ENCODE measurements at places on chromosomes 16 and 17. TPM values are rescaled to one million over a fixed set of nuclear protein-coding genes. Genes with fewer than 3 reads are reported as not detected.

- peaks cover 55% of the 10 kb centered on the region for H3K4me1 ChIP-seq
- H3K4me3 ChIP-seq = no peak overlapping the region
- no peak for DNase-seq
- H3K27ac ChIP-seq = no peak overlapping the region
- peaks cover 69% of the 10 kb centered on the region for H3K36me3 ChIP-seq
- H3K27me3 ChIP-seq = no peaks in the 10 kb centered on the region
Observed at GRCh38 chr16:11700264-11701029, 32.2 kb downstream of the SNN start.

- no peak for DNase-seq
- no peaks in the 10 kb centered on the region for H3K27me3 ChIP-seq
- no peak overlapping the region for H3K27ac ChIP-seq
- no peaks in the 10 kb centered on the region for H3K4me1 ChIP-seq
- no peak overlapping the region for H3K4me3 ChIP-seq
Observed at GRCh38 chr16:62280506-62280905, 244.3 kb upstream of the CDH8 start.

GRCh38 chr17:3985846-3986245, 21.6 kb upstream of the ATP2A3 start:
- no peak overlapping the region for H3K27ac ChIP-seq
- peaks cover 15% of the 10 kb centered on the region for H3K4me1 ChIP-seq
- no peaks in the 10 kb centered on the region for H3K36me3 ChIP-seq
- H3K27me3 ChIP-seq = peaks cover 3% of the 10 kb centered on the region
- H3K4me3 ChIP-seq = no peak overlapping the region

DNA sequence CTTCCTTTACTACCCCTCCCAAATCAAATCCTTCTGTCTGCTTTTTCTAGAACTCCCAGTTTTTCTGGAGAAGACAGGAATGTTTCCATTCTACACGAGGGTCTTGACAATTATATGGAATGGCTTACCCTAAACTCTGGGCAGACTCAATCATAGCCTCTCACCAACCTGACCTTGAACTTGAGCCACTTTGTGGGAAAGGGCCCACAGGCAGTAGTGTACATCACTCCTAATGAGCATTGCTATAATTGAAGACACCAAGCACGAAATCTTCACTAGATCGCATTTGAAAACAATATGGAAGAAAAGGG, 1.6 kb upstream of the HOXB13 start:
- DNase-seq = no peak
- H3K4me3 ChIP-seq = no peak overlapping the region
- H3K27me3 ChIP-seq = peaks cover 95% of the 10 kb centered on the region
- H3K36me3 ChIP-seq = no peaks in the 10 kb centered on the region

- H3K27me3 ChIP-seq = no peaks in the 10 kb centered on the region
- DNase-seq = no peak
- peaks cover 3% of the 10 kb centered on the region for H3K36me3 ChIP-seq
- H3K27ac ChIP-seq = no peak overlapping the region
Observed at GRCh38 chr17:31130286-31131224, 35.8 kb downstream of the NF1 start.

DNA sequence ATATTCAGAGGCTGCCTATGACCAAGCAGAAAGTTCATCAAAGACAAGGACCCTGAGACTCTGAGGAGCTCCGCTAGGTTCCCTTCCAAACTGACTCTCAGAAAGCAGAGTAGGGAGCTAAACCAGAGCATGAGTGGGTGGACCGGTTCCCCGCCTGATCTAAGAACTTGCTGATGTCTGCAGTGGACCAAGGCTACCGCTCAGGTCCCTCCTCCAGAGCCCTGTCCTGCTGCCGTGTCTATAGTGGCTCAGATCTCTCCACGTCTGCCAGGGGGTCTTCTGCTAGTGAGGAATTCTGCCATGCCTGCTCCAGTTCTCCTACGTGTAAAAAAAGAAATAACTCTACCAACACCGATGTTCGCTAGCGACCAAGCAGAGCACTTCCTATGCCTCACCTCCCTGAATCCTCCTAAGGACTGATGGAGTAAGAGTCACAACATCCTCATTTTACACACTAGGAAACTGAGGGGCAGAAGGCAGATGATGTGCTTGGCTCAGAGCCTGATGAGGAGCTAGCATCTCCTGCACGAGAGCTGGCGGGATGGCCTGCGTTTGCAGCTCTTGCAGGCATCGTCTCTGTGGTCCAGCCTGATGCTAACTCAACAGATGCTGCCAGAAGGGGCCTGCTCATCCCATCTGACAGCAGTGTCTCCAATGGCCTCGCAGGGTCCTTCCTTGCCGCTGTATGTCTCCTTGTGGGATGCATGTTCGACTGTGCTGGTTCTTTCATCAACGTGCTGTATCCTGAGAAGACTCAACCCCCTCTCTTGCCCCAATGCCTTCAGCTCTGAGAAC, 265.5 kb downstream of the C16orf95 start:
- no peak overlapping the region for H3K4me3 ChIP-seq
- peaks cover 1% of the 10 kb centered on the region for H3K27me3 ChIP-seq
- no peak overlapping the region for H3K27ac ChIP-seq
- no peaks in the 10 kb centered on the region for H3K4me1 ChIP-seq

DNA sequence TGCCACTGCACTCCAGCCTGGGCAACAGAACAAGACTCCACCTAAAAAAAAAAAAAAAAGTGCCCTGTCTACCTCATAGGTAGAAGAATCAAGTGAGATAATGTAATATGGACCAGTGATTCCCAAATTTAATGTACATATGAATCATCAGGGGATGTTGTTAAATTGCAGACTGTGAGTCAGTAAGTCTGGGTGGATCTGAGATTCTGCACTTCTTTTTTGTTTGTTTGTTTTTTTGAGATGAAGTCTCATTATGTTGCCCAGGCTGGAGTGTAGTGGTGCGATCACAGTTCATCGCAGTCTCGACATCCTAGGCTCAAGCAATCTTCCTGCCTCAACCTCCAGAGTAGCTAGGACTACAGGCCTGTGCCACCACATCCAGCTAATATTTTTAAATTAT, 31.6 kb downstream of the HOXB1 start:
- H3K36me3 ChIP-seq = no peaks in the 10 kb centered on the region
- H3K27ac ChIP-seq = no peak overlapping the region
- H3K27me3 ChIP-seq = peaks cover 44% of the 10 kb centered on the region
- H3K4me1 ChIP-seq = peaks cover 3% of the 10 kb centered on the region

DNA sequence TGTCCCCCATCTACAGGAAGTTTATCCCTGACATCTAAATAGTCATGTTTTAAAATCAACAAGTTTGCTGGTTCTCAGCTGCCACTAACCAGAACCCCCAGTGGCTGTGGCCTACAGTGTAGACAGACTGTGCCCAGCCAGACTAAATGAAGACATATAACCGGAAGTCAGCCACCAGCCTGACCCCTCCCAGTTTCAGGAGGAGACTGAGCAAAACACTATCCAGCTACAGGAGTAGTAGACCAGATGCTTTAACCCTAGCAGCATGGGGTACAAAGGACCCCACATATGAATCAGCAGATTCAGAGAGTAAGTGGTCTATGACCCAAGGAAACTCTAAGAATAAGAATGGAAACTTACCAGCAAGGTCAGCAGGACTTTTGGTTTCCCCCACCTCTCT, 83.4 kb downstream of the HIC1 start:
- H3K4me3 ChIP-seq = no peak overlapping the region
- H3K27ac ChIP-seq = peak overlapping the region; percentile 50
- DNase-seq = peak; percentile 47
- no peaks in the 10 kb centered on the region for H3K27me3 ChIP-seq
- peaks cover 26% of the 10 kb centered on the region for H3K4me1 ChIP-seq

GRCh38 chr17:75623386-75623785, 9.8 kb upstream of the SMIM5 start:
- no peak overlapping the region for H3K4me3 ChIP-seq
- DNase-seq = no peak
- no peaks in the 10 kb centered on the region for H3K4me1 ChIP-seq
- H3K27me3 ChIP-seq = no peaks in the 10 kb centered on the region
- no peaks in the 10 kb centered on the region for H3K36me3 ChIP-seq
- H3K27ac ChIP-seq = no peak overlapping the region

DNA sequence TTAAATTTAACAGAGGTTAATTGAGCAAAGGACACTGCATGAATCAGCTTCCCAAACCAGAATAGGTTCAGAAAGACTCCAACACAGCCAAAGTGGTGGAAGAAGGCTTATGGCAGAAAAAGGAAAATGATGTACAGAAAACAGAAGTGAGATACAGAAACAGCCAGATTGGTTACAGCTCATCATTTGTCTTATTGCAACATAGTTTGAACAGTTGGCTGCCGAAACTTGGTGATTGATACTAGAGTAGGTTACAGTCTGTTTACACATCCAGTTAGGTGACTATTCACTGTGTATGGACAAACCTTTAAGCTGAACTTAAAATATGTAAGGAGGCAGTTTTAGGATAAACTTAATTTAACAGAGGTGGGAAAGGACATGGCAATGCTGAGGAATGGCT, 18.3 kb downstream of the TMEM100 start:
- no peak overlapping the region for H3K4me3 ChIP-seq
- H3K36me3 ChIP-seq = no peaks in the 10 kb centered on the region
- peaks cover 25% of the 10 kb centered on the region for H3K27me3 ChIP-seq
- H3K27ac ChIP-seq = no peak overlapping the region

DNA sequence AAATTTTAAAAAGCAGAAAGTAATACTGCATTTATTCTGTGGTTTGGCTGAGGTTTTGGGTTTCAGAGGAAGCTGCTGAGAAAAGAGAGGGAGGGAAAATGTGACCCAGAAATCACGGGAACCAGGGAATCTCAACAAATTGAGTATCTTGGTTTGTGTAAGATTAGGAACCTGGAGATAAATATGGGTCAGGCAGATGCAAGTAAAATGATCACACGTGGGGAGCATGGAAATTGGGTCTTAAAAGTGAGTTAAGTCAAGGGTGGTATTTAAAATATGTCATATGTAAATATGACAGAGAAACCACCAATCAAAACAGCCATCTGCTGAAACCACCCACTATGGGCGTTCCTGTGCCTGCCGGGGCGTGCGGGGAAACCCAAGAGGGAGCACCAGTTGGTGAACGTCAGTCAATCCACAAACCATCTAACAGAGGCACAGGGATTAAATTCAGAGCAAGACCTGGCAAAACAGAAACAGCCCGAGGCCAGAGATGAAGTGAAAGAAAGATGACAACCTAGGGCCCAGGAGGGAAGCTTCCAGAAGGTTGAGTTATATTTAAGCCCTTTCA, 33.4 kb downstream of the CDH13 start:
- peak; percentile 58 for DNase-seq
- H3K27ac ChIP-seq = peak overlapping the region; percentile 26
- H3K27me3 ChIP-seq = no peaks in the 10 kb centered on the region
- peaks cover 52% of the 10 kb centered on the region for H3K4me1 ChIP-seq
- H3K4me3 ChIP-seq = peak overlapping the region; percentile 5

- peaks cover 2% of the 10 kb centered on the region for H3K27me3 ChIP-seq
- H3K4me3 ChIP-seq = no peak overlapping the region
- H3K36me3 ChIP-seq = no peaks in the 10 kb centered on the region
- no peaks in the 10 kb centered on the region for H3K4me1 ChIP-seq
Observed at GRCh38 chr17:62693616-62694409, 66.3 kb downstream of the MRC2 start.

- no peak overlapping the region for H3K27ac ChIP-seq
- H3K27me3 ChIP-seq = no peaks in the 10 kb centered on the region
- no peak for DNase-seq
Observed at GRCh38 chr16:87973717-87974116, 22.5 kb downstream of the BANP start.

- H3K36me3 ChIP-seq = no peaks in the 10 kb centered on the region
- no peak overlapping the region for H3K27ac ChIP-seq
- H3K4me1 ChIP-seq = peaks cover 2% of the 10 kb centered on the region
- DNase-seq = no peak
- no peak overlapping the region for H3K4me3 ChIP-seq
- no peaks in the 10 kb centered on the region for H3K27me3 ChIP-seq
Observed at GRCh38 chr17:29826114-29826692, 103.8 kb downstream of the SSH2 start.

- DNase-seq = no peak
- no peaks in the 10 kb centered on the region for H3K36me3 ChIP-seq
- H3K4me3 ChIP-seq = no peak overlapping the region
- H3K27ac ChIP-seq = no peak overlapping the region
- peaks cover 19% of the 10 kb centered on the region for H3K27me3 ChIP-seq
Observed at GRCh38 chr16:18975109-18975508, 8.6 kb upstream of the TMC7 start.

DNA sequence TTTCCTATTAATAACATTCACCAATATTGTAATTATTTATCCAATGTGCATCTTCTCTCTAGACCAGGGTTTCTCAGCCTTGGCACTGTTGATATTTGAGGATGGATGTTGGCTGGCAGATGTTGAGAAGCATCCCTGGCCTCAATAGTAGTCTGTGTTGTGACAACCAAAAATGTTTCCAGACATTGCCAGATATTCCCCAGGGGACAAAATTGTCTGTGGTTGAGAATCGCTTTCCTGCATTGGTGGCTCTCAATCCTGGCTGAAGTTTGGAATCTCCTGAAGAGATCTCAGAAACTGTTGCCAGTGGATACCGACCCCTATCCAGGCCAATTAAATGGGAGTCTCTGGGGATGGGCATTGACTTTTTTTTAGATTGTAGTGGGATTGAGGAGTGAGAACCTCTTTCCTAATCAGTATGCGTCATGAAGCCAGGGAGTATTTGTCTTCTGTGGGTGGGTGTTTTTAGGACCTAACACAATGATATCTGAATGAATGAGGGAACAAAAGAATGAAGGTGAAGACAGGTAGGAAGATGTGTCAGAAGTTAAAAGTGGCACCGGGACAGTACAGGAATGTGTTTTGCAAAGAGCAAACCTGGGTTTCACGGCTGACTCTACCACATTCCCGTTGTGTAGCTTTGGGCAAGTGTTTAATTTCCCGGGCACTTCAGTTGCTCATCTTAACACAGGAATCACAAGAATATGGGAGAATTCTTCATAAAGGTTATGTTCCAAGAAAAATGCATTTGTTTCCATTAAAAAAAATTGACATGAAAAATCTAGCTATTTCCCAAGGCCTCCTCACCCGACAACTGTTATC, 24.3 kb downstream of the HSD17B2 start:
- no peaks in the 10 kb centered on the region for H3K4me1 ChIP-seq
- peaks cover 27% of the 10 kb centered on the region for H3K27me3 ChIP-seq
- H3K4me3 ChIP-seq = no peak overlapping the region
- H3K36me3 ChIP-seq = no peaks in the 10 kb centered on the region
- no peak overlapping the region for H3K27ac ChIP-seq

GRCh38 chr17:72488555-72489271, 367.9 kb downstream of the SOX9 start:
- no peak for DNase-seq
- no peak overlapping the region for H3K27ac ChIP-seq
- no peak overlapping the region for H3K4me3 ChIP-seq
- H3K27me3 ChIP-seq = peaks cover 2% of the 10 kb centered on the region

DNA sequence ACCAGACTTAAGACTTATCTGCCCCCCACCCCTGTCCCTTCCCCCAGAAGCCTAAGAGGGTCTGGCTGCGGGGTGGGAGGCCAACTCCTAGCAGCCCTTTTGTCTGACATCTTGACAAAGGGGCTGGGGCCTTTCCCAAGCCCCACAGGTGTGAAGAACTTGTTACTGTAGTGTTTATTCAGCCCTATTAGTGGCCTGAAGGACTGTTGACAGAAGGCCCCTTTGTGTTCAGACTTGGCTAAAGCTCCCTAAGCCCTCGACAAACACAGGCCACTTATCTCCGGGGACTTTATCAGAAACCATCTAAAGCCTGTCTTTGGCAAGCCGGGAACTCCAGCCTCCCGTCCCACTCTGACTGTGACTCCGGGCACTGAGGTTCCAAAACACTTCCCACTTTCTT, 129.8 kb downstream of the NTN1 start:
- no peak overlapping the region for H3K27ac ChIP-seq
- H3K4me1 ChIP-seq = no peaks in the 10 kb centered on the region
- no peak for DNase-seq
- no peak overlapping the region for H3K4me3 ChIP-seq

COX6A2 gene
- total RNA-seq = not detected

CD300A gene
- 69.5 TPM for total RNA-seq

EPX gene
- total RNA-seq = not detected

FN3K gene
- total RNA-seq = 3.7 TPM

RHBDF2 gene
- total RNA-seq = 33.8 TPM

CDH8 gene
- total RNA-seq = not detected

All from activated CD4-positive, alpha-beta memory T cell treated with anti-CD3 and anti-CD28 coated beads, Interleukin-2, amount 10 ng/mL, durations not matched to agents 7 days and 5 days (primary cell).